ENCODE measurements at places on chromosomes 6 and 20.

DNA sequence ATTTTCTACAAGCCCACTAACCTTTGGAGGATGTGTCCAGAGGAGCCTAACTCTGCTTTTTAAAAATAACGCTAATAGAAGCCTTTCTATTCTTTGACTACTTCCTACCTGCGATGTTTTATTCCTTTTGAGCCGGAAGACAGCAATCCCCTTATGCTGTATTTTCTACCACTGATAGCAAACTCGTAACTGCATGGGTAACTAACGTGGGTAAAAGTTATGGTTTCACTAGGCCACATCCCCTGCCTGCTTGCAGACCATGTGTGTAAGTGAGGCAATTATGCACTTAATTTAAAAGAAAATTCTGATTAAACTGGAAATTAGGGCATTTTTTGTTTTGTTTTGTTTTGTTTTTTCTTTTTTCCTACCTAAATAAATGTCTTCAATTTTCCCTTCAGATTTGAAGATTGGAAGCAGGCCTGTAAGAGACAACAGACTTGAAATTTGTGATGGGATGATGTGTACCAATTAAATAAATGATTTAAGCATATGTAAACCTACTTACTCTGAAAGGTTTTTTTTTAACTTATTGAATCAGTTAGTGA is 931 bp downstream of the UFL1 start:
- no peak for DNase-seq

- no peak for DNase-seq
These were observed 113.6 kb downstream of the CD24 start for GRCh38 chr6:106860940-106861339.

- no peak for DNase-seq
These were observed 5.8 kb downstream of the IFNGR1 start for GRCh38 chr6:137213331-137213740.

- no peak for DNase-seq
These were observed 33.0 kb downstream of the RRBP1 start for GRCh38 chr20:17648791-17649730.

- no peak for DNase-seq
These were observed 105.6 kb downstream of the CDH26 start for GRCh38 chr20:60063739-60064380.

DNA sequence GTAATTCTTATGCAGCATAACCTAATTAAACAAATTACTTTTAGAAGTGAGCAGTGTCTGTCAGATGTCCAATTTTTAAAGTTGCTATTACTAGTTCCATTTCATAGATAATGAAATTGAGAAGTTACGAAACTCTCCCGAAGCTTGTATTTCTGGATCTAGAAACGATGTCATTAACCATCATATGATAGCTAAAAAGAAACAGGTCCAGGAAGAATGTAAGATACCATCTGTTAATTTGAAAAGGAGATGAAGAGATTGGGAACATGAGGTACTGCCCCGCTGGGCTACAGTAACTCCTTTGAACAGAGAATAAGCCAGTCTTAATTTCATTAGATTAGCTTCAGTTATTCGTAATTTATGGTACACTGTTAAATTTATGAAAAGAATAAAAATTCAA is 47.5 kb upstream of the TMX4 start:
- DNase-seq = no peak

- DNase-seq = no peak
These were observed 61.4 kb upstream of the ZNF217 start for GRCh38 chr20:53654932-53655624.

DNA sequence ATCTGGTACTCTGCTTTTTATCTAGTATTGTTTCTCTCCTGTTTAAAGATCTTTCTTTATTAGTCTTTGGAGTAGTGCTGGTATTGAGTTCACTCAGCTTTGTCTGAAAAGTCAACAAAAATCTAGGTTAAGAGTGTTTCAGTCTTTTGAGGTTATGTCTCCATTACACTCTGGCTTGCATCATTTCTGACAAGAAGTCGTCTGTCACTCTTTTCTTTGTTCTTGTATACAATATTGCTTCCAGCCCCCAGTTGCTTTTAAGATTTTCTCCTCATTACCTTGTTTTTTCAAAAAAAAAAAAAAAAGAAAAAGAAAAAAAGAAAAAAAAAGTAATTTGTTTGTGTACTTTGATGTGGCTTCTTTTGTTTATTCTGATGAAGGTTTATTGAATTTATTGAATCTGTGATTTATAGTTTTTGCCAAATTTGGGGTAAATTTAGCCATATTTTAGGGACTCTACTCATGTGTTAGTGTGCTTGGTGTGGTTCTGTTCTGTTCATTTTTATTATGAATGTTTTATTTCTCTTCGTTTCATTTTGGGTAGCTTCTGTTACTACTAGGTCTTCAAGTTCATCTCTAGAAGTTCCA is 408.9 kb downstream of the CDKAL1 start:
- DNase-seq = no peak

DNA sequence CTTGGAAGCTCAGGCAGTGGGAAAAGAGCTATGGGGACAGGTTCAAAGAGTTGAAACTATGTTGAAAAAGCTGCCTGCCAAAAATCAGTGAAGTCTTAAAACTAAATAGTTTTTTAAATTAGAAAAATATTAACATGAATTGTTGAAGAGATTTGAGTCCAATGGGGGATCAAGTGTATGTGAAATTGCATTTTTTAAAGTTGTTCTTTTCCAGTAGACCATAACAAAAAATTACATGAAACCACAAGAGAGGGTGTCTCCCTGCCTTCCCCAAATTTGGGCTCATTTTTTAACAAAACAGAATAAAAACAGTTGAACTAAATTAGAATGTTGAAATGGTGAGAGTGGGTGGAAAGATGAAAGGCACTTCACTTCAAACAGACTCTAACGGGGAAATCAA is 31.5 kb upstream of the COL10A1 start:
- DNase-seq = no peak

- DNase-seq = no peak
These were observed 1.8 kb upstream of the ME1 start for GRCh38 chr6:83432636-83433035.

- DNase-seq = no peak
These were observed 215.0 kb downstream of the SLC24A3 start for GRCh38 chr20:19427480-19427879.

GRCh38 chr20:63087872-63088680 is 81.3 kb upstream of the BHLHE23 start:
- DNase-seq = peak; percentile 19

- no peak for DNase-seq
These were observed 18.5 kb upstream of the ERVFRD-1 start for GRCh38 chr6:11129908-11130565.

DNA sequence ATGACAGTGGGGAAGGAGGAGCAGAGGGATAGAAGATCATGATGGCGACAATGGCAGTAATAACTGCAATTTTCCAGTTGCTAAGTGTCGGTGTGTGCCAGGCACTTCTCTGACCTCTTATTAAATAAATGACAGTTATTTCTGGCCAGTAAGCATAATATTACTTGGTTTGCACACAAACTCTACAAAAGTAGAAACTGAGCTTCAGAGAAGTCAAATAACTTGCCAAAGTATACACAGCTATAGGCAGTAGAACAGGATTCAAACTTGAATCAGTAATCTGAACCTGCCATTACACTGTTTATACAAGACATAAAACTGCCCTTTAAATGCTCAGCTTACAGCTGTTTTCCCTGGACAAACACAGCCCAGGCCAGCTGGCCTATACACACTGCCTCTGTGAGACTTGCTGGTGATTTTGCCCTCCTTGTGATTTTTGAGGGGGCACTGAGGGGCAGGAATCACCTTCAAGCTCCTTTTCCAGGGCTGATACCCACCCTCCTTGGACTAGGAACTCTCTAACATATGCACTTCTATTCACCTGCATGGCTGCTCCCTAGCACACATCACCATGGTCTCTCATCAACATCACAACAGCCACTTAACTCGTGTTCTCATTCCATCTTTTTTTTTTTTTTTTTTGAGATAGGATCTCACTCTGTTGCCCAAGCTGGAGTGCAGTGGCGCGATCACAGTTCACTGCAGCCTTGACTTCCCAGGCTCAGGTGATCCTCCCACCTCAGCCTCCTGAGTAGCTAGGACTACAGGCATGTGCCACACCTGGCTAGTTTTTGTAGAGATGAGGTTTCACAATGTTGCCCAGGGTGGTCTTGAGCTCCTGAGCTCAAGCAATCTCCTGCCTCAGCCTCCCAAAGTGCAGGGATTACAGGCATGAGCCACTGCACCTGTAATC is 63.6 kb downstream of the SLC23A2 start:
- peak; percentile 52 for DNase-seq

- DNase-seq = no peak
These were observed 6.8 kb upstream of the POU3F2 start for GRCh38 chr6:98827295-98828159.

GRCh38 chr20:20407891-20408805 is 40.2 kb downstream of the INSM1 start:
- DNase-seq = no peak

GRCh38 chr20:17852323-17852722 is 116.3 kb downstream of the SNX5 start:
- DNase-seq = no peak

DNA sequence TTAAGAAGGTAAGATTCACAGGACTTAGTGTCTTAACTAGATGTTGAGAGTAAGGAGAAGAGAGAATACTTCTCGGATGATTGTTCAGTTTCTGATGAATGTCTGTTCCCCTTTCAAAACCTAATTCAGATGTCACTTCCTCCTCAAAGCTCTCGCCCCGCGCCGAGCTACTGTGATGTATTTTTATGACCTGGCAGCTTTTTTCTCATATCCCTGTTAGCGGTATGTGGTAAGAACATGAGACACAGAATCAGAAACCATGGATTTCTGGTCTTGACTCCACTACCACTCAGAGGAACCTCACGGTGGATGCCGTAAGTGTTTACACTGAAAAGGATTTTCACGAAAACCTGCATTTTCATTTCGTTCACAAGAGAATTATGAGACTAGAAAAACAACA is 48.4 kb downstream of the CEP43 start:
- DNase-seq = no peak

- DNase-seq = no peak
These were observed 171.4 kb downstream of the MYLK4 start for GRCh38 chr6:2579241-2579761.

GRCh38 chr6:138957484-138957883 is 30.6 kb downstream of the REPS1 start:
- no peak for DNase-seq

GRCh38 chr20:15081261-15081660 is 743.8 kb upstream of the FLRT3 start:
- no peak for DNase-seq

GRCh38 chr6:152207915-152208714 is 400.6 kb downstream of the ESR1 start:
- no peak for DNase-seq

GRCh38 chr6:167572106-167572505 is 247.2 kb downstream of the TTLL2 start:
- peak; percentile 32 for DNase-seq

DNA sequence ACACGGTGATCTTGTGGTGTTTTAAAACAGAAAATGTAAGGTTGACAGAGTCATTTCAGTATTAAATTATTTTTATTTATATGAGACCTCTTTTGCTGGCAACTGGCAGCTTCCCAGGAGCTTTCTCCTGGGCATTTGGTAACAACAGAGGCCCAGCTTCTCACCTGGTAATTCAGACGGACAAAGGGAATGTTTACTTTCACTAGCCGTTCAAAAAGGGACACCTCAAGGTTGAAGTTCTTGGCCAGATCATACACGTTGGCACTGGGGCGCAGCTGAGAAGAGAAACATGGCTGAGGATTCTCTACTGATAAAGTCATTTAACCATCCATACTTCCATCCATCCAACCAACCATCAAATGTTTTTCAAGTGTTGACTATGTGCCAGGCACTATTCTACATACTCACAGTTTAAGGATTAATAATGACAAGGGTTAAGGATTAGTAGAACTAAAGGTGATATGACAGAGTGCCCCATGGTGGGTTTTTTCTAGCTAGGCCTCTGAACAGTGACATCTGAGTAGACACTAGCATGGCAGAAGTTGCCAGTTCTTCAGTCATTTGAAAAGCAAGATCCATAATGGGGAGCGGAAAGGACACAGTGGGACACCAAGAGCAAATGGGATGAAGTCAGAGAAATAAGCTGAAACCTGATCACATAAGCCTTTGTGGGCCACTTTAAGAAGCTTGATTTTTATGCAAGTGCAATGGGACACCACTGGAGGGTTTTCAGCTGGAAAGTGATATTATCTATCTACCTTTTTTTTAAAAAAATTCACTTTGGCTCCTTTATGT is 25.1 kb downstream of the ZNFX1 start:
- DNase-seq = no peak

DNA sequence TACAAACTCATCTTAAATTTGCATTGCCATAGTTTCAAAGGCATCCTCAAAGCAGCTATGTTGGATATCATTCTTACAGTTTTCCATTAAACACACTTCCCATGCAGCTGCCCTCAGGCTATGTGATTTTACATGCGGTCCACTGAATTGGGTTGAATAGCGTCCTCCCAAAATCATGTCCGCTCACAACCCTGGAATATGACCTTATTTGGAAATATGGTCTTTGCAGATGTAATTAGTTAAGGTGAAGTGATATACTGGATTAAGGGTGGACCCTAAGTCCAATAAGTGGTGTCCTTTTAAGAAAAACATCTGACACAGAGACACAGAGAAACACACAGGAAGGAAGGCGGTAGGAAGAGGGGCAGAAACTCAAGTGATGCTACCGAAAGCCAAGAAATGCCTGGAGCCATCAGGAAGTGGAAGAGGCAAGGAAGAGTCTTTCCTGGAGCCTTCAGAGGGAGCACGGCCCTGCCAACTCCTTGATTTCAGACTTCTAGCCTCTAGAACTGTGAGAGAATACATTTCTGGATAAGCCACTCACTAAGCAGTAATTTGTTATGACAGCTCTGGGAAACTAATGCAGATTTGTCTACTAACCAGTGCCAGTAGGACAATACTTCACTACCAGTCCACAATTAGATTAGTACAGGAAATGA is 42.7 kb upstream of the NHSL1 start:
- no peak for DNase-seq

GRCh38 chr20:15476186-15476585 is 1097.1 kb downstream of the KIF16B start:
- DNase-seq = no peak

- no peak for DNase-seq
These were observed 48.9 kb downstream of the DUSP22 start for GRCh38 chr6:340991-341827.

GRCh38 chr6:4136354-4136831 is 1.0 kb upstream of the ECI2 start:
- no peak for DNase-seq

- DNase-seq = no peak
These were observed 14.5 kb downstream of the VSTM2L start for GRCh38 chr20:37917461-37917860.

- no peak for DNase-seq
These were observed 117.5 kb upstream of the SIRPG start for GRCh38 chr20:1775117-1775516.

- DNase-seq = peak; percentile 79
These were observed 79.0 kb downstream of the SYNJ2 start for GRCh38 chr6:158060455-158061360.

DNA sequence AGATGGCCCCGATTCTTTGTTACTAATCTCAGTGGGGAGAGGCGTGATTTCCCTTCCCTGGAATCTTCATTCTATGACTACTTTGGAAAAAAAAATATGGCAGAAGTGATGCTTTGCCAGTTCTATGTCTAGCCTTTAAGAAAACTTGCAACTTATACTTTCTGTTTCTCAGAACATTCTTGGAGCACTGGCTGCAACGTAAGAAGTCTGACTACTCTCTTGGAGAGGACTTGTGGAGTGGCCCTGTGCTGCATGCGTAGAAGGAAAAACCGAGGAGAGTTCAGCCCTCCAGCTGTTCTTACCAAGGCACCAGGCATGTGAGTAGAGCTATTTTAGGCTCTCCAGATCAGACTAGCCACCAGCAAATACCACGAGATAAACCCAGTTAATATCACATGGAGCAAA is 77.6 kb upstream of the STXBP5 start:
- DNase-seq = no peak

GRCh38 chr6:14270925-14271788 is 153.6 kb downstream of the CD83 start:
- DNase-seq = no peak
